Naive thymus-derived CD4-positive, alpha-beta T cell (primary cell): ENCODE measurements at places on chromosomes 7 and 10. TPM values are rescaled to one million over a fixed set of nuclear protein-coding genes. Genes with fewer than 3 reads are reported as not detected.

Gene CPA4
- total RNA-seq = not detected

Gene ZNF117
- total RNA-seq = 4.4 TPM

Gene MMD2
- total RNA-seq = not detected

Gene BEND7
- total RNA-seq = 0.17 TPM

Gene HMX3
- not detected in 2 replicates for total RNA-seq

Gene PDK4
- total RNA-seq = not detected in 2 replicates

Gene CPXM2
- total RNA-seq = not detected in 2 replicates

Gene CALHM3
- not detected for total RNA-seq

Gene CYP3A7
- not detected for total RNA-seq

Gene NPTX2
- total RNA-seq = 0.07 TPM in 1 of 2 replicates, not detected in the other

Gene HOXA10
- total RNA-seq = not detected

GRCh38 chr7:101934618-101935017 is 117.2 kb downstream of the CUX1 start:
- DNase-seq = no peak

DNA sequence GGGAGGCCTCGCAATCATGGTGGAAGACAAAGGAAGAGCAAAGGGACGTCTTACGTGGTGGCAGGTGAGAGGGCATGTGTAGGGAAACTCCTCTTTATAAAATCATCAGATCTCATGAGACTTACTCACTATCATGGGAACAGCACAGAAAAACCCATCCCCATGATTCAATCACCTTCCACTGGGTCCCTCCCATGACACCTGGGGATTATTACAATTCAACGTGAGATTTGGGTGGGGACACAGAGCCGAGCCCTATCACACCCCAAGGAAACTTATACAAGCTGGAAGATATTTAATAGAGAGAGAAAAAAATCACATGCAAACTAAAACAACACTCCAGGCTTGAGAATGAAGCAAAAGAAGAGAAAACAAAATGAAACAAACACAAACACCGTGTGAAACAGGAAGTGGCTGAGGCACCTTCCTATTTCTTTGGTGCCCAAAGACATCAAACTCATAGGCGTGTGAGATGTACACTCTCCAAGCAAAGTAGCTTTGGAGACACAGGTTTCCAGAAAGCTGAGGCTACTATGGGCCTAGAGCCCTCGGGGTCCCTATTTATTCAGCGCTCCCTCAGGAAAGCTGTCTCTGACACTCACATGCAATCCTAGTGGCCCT is 97.2 kb downstream of the PRKCQ start:
- DNase-seq = no peak

GRCh38 chr7:99308461-99309074 is 17.1 kb upstream of the ARPC1A start:
- DNase-seq = no peak

DNA sequence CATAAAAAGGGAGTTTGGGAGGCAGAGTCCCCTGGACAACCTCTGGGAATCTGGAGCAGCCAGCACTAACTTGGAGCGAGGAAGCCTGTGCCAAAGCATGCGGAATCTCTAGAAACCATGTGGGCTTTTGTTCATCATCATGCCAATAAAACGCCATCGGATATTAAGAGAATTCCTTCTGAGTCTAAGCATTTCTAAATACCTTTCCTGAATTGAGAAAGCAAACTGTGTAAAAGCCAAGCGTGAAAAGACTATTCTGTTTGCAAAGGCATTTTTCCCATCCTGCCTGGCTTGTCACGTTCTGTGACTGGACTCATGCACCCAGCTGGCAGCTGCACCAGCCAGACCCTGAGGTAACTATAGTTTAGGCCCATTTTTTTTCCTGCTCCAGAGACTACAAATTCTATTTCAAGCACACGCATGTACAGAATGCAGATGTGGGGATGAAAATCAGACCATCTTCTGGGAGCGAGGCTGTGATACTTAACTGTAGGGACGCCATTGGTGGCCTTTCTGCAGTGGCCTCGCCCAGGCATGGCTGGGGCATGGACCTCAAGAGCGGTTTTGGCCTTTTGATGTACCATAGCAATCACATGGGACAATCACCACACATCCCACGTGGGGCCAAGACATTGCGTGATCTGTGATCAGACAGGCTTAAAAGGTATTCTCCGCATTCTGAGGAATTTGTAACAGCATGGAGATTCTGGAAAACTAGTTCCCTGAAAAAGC is 218.9 kb downstream of the KIAA1217 start:
- no peak for DNase-seq

- DNase-seq = no peak
These were observed 17.3 kb downstream of the KLLN start for GRCh38 chr10:87846023-87846422.

DNA sequence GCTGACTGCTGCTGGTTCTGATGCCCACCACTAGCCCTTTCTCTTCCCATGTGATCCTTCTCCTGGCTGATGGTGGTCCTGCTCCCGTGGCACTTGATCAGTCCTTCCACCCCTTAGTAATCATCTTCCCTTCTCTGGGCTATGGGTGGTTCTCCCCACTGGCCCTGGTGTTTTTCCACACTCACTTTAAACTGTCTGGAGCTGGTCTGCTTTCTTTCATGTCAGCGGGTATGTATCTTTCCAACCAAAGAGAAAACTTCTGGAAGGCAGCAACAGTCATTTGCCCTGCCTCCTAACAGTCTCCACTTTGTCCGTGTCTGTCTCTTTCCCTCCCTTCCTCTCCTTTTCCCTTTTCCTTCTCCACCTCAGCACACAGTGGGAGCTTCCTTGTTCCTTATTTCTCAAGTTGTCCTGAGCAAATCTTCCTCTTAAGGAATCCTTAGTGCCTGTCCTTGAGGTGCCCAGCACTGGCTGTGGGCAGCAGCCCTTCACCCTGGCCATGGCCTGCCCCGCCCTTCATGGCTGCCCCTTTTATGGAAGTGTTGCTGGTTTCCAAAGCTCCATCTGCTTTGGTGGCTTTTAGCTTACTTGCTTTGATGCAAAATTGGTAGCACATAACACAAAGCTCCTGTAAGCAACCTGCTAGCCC is 189.0 kb downstream of the TCF7L2 start:
- DNase-seq = no peak

DNA sequence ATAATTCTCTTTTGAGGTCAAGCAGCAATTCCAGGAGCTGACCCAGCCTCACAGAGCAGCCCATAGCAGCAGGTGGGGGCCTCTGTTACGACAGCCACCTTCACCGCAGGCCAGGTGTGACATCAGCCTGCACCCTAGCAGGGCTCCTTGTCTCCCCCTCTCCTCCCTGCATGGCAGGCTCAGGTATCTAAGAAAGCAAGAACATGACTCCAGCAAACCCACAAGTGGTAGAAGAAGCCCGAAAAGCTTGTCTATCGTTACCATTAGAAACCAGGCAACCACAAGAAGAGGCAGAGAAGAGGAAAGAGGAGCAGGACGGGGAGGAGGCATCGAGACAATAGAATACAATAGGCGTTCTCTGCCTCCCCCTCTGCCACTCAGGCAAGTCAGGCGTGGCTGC is 104.0 kb upstream of the PRR15 start:
- DNase-seq = no peak

DNA sequence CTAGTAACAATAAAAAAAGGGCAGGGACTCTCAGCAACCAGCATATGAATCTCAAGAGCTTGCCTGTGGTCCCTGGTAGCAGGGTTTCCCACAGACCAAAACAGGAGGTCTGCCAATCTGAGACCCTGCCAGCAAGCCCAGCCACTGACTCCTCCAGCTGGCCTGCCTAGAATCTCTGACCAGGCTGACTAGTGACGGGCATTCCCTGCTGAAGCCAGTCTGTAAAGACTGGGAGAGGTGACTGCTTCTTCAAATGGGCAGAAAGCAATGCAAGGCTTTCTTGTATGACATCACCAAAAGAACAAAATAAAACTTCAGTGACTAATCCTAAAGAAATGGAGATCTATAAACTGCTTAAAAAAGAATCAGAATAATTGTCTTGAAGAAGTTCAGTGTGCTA is 249.4 kb downstream of the TCF7L2 start:
- no peak for DNase-seq

GRCh38 chr10:108567899-108568752 is 1355.2 kb downstream of the XPNPEP1 start:
- DNase-seq = no peak

GRCh38 chr10:102678842-102679289 is 34.6 kb downstream of the TRIM8 start:
- DNase-seq = no peak

DNA sequence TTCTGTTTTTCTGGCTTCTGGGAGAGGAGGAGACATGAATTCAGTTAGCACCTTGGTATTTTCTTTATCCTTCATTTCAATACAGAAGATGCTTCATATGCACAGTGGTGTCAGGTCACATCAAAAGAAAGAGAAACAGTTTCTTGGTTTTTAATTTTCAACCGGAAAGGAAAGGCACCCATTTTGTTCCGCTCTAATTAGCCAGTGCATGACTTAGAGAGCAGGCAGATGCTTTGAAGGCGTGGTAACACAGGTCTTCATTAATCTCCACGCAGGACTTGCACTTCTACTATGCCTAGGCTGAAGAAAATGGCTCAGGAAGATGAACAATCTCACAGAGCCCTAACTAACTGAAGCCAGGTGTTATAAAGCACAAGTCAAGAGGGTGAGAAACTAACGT is 70.4 kb upstream of the ATRNL1 start:
- no peak for DNase-seq

GRCh38 chr7:45663167-45663921 is 89.2 kb downstream of the ADCY1 start:
- no peak for DNase-seq

GRCh38 chr7:131591687-131592319 is 35.4 kb upstream of the PODXL start:
- DNase-seq = no peak

GRCh38 chr7:8214244-8214824 is 47.6 kb downstream of the ICA1 start:
- no peak for DNase-seq

DNA sequence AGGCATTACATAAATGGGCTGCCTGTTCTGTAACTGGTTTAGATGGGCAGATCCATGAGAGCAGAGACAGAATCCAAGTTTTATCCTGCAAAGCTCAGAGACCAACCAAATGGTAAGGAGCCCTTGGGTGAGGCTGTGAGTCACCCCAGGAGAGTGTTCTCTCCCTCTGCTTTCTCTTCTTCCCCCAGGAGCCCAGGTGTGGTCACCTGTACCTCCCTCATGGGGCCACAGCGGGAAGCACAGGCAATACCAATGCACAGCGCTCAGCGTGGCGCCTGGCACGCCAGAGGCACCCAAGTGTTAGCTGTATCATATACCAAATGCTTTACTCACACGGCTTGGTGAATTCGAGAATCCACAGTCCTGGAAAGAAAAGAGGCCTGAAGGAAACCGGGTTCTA is 39.4 kb downstream of the CTBP2 start:
- no peak for DNase-seq

DNA sequence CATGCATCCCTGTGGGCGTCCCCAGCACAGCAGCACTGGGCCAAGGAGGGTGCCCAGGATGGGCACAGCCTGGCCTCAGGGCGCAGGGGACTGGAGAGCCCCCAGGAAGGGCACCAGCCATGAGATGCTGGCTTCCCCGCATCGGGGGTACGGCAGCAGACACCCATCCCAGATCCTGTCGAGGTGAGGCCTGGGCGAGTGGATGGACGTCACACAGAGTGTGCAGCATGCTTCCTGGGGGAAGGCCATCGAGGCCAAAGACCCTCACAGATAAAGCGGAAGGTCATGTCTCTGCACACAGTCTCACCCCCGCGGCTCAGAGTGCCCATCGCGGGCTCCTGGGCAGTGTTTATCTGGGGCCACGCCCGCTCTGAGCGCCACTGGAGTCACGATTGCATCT is 18.8 kb downstream of the ADGRA1 start:
- no peak for DNase-seq

- DNase-seq = no peak
These were observed 149.1 kb downstream of the CPED1 start for GRCh38 chr7:121137580-121137979.

- no peak for DNase-seq
These were observed 222.3 kb upstream of the ZNF32 start for GRCh38 chr10:43870968-43871439.

DNA sequence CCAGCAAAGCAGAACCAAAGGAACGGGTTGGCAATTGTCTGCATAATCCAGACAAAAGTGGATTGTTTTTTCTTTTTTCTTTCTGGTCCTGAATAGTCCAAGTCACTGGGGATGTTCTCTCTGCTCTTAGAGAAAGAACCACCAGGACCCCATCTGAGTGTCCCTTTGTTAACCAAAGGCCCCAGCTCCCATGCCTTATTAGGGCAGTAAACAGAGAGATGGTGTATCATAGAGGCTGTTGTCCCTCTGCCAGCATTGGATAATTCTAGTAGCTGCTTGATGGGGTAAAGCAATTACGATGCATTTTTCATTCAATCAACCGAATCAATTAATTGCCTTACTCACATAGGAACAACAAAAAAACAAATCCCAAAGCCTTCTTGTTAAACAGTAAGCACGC is 213.0 kb downstream of the BUB3 start:
- no peak for DNase-seq

DNA sequence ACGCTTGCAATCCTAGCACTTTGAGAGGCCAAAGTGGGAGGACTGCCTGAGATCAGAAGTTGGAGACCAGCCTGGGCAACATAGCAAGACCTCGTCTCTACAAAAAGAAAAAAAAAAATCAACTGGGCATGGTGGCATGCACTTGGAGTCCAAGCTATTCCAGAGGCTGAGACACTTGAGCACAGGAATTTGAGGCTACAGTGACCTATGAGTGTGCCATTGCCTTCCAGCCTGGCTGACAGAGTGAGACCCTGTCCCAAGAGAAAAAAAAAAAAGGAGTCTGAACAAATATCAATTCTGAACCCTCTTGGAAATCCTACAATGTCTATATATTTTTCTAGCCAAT is 126.8 kb upstream of the NRP1 start:
- no peak for DNase-seq

GRCh38 chr7:133776266-133776665 is 350.9 kb upstream of the LRGUK start:
- DNase-seq = no peak

- DNase-seq = no peak
These were observed 4.1 kb upstream of the BMPER start for GRCh38 chr7:33901199-33901598.

DNA sequence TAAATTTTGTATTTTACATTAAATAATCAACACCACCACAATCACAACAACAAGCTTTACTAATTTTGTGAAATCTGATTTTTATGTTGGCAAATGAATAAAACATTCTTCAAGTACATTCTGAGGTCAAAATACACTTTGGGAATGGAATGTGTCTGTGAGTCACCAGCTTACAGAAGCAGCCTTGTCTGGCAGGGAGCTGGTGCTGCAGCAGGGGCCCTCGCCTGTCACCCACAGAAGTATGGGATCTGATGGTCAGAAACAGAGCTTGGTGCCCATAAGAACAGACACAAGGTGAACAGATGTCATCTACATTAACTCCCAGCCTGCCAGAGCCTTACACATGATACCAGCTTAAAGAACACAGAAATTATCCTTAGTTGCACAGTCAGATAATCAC is 496.9 kb downstream of the CCSER2 start:
- DNase-seq = no peak

DNA sequence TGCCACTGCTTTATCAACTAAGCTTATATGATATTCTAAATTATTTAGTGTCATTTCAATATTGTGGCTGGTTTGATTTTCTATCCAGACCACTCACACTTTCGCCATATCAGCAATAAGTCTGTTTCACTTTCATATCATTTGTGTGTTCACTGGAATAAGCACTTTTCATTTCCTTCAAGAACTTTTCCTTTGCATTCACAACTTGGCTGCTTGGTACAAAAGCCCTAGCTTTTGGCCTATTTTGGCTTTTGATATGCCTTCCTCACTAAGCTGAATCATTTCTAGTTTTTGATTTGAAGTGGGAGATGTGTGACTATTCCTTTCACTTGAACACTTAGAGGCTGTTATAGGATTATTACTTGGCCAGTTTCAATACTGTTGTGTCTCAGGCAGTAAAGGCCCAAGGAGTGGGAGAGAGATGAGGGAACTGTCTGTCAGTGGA is 120.9 kb upstream of the NAMPT start:
- DNase-seq = no peak
